ENCODE measurements at places on chromosomes 6 and 20.

DNA sequence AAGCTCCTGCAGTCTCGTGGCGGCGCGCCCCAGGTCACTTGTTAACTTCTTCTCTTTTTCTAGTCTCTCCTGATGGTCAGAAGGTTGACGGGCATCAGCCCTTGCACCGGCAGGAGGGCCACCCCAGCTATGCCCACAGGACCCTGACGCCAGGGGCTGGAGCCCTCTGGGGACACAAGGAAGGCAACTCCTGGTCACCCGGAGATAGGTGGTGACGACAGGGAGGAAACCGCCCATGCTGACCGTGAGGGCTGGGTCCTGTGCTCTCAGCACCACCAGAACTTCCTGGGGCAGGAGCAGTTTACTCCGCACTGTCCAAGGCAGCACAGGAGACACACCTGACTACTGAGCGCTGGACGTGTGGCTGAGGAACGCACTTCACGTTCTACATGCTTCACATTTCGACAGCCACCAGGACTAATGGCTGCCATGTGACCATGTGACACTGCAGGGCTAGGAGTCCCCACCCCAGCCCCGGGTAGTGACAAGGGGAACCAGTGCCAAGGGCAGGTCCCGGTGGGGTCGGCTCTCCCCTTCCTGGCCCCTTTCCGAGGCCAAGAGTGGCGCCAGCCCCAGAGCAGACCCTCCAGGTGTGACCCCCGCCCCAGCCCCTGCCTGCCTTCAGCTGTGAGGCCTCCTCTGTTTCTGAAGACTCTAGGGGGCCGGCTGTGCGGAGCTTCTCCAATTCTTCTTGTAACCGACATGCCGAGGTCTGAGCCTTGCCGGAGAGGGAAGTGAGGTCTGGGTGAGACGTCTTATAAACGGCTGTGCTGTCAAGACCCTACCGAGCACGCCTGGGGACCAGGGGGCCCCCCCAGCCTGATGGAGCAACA is 45.2 kb downstream of the DSTN start:
- peak; percentile 59 for DNase-seq

DNA sequence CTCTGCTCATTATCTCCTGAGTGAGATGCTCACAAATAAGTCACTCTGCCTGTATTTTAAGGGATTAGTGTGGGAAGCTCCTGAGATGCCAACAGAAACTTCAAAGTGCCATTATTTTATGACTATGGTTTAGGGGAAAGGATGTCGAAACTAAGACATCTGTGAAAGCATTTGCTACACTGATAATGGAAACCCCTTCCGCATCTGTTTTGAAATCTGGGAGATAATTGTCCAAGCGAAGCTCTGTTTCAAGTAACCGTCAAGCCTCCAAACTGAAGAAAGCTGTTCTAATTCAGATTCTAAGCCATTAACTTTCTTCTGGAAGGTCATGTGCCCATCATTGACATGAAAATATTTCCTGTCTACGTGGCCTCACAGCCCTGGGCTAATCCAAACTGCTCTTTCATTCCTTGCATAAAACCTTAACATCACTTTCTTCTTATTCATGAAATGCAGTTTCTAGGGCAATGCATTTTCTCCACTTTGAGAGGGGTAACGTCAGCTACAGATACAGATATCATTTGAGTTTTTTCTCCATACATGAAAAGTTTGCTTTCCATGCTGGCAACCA is 932.0 kb downstream of the C6orf118 start:
- DNase-seq: no peak

DNA sequence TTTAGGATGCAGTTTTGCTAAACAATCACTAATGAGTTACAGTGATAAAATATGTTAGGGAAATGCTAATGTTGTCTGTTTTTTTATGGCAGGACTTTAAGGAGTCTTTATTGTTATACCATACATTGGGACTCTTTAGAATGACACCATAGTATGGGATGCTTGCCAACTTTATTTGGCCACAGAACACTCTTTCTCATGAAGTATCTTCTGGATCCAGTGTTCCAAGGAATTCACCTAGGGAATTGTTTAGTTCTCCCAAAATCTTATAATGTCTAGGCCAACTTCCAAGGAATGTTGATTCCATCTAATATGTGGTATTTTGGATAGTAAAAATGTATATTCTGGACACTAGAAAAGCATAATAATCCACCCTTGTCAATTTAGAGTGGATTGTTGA is 3.3 kb downstream of the RIN2 start:
- no peak for DNase-seq

DNA sequence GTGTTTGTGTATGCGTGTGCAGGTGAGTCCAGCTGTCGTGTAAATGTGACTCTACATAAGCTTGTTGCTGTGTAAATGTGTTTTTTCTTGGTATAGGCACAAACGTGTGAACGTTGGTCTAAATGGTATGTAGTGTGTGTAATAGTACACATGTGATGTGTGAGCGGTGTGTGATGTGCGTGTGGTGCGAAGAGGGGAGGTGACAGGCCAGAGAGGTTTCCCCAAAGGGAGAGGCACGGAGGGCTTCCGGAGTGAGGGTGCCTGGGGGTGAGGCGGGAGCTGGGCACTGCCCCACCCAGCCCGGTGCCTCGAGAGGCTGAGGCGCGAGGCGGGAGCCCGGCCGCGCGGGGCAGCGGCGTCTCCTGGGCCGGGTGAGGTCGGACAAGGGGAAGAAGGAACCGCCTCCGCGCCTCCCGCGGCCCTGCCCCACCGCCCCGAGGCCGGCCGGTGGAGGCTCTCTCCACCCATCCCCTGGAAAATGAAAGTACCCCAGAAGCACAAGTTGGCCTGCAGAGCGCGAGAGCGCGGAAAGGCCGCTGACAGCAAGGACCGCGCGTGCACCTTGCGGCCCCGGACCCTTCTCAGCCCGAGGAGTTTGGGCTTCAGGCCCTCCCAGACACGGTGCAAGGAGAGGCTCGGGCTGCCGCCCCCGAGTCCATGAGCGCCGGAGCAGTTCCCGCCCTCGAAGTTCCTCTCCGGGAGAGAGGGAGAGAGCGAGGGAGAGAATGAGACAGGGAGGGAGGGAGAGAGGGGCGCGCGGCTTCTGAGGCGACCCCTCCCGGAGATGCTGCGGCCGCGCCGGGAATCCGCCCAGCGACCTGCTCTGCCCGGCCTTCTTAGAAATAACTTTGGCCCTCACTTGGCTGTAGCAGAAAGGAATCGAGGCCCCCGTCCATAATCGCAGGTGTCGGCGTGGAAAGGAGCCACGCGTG is 43.2 kb upstream of the OSTM1 start:
- peak; percentile 65 for DNase-seq

DNA sequence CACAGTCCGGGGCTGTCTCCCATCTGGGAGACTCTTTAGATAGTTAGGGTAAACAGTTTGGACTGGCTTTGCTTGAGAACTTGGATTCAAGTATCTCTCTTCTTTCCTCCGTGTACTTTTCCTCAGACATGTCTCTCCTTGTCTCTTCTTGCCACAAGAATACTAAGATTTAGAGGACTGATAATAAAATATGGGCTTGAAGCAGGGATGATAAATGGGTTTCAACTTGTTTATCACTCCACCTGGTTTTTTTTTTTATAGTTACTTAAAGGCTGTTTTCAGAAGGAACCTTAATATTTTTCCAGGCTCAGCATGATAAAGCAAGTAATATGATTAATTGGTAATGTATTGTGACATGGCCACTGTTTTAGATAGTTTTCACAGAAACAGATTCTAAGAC is 40.9 kb upstream of the KIF13A start:
- DNase-seq: no peak

GRCh38 chr6:160861824-160862223 is 129.7 kb upstream of the MAP3K4 start:
- no peak for DNase-seq

DNA sequence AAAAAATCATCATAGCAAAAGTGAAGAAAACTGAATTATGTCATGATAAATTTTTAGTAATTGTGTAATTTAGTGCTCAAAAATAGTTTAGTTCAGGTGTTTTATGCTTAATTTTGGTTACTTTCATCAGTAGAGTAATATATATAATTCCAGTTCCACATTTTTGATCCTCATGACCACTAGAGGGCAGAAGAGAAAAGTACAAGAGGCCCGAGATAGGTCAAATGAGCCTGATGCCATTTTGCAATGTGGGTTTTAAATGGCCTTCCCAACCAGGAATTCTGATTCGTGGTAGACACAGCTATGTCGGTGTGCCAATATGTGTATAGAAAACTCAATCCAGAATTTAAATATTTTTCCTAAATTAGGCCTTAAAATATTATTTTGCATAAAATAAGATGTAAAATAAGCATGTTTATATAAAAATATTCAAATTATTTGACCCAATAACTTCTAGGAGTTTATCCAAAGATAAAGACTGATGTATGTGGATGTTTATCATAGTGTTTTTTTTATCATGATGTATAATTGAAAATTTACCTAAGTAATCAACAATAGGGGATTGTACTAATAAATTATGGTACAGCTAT is 159.7 kb upstream of the RPS6KA2 start:
- DNase-seq: no peak

DNA sequence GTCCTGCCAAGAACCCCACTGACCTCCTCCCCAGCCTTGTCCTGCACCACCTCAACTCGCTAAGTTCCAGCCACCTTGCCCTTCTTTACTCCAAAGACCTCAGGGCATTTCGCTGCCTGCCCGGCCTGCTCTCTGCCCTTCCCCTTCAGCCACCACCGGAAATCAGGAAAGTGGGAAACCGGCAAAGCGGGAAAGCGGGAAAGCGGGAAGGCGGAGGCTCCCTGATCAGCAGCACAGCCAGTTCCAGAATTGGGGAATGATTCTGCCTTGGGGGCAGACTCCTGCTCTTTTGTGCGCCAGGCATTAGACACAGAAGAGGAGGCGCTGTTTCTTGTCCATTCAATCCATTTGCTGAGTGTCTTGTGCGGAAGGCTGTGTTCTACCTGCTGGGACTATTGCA is 111.3 kb downstream of the ZDHHC14 start:
- DNase-seq: no peak

DNA sequence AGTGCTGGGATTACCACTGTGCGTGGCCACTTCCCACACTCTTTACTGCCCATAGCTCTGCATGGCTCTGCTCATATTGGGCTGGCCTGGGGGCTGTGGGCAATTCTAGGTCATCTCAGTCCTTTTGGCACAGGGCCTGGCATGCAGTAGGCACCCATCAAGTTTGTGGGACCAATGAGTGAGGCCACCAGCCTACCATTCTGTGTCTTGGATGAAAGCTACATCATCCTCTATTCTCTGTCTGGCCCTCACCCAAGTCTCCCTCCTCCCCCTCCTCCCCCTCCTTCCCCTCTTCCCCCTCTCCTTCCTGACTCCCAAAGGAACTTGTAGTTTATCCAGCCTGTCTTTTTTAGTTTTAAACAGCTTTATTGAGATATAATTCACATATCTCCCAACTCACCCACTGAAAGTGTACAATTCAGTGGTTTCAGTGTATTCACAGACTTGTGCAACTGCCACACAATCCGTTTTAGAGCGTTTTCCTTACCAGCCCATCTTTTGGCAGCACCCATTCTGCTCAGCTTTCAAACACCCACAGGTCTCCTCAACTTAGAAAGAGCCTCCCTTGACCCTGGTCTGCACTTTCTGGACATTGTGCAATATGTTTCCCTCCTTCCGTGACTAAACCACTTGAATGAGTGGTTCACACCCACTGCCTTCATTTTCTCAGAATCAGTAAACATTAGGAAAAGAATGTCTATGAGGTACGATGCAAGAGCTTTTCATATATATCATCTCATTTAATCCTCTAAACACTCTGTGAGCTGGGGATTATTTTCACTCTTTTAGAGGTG is 21.5 kb upstream of the MRPS18A start:
- no peak for DNase-seq

- no peak for DNase-seq
Observed at GRCh38 chr6:130324657-130325056, 41.2 kb upstream of the TMEM200A start.

GRCh38 chr6:105750089-105750488 is 336.0 kb upstream of the PRDM1 start:
- no peak for DNase-seq
